ENCODE measurements at places on chromosomes 11 and 22.

GRCh38 chr11:36007127-36007655, 63.3 kb downstream of the LDLRAD3 start:
- no peak for DNase-seq

DNA sequence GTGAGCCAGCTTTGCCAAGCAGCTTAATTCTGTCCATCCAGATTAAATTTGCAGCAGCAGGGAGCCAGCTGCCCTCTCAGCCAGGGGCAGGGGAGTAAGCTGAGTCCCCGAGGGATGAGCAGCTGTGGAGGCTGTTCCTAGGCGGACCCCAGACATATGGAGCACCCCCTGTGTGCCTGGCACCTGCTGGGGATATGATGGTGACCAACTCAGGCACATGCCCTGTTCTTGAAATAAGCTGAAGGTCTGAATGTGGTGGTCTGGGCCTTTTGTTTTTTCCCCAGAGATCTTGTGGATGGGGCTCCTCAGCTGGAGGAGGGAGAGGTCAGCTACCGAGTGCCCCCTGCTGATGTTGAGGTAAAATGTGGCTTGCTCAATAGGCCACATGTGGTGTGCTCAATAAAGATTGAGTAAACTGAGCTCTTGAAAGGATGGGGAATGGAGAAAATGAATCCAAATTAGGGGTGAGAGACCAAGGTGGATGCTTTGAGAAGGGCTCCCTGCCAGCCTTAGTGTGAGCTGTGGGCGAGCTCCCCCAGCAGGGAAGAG, 103.3 kb upstream of the NNMT start:
- no peak for DNase-seq

DNA sequence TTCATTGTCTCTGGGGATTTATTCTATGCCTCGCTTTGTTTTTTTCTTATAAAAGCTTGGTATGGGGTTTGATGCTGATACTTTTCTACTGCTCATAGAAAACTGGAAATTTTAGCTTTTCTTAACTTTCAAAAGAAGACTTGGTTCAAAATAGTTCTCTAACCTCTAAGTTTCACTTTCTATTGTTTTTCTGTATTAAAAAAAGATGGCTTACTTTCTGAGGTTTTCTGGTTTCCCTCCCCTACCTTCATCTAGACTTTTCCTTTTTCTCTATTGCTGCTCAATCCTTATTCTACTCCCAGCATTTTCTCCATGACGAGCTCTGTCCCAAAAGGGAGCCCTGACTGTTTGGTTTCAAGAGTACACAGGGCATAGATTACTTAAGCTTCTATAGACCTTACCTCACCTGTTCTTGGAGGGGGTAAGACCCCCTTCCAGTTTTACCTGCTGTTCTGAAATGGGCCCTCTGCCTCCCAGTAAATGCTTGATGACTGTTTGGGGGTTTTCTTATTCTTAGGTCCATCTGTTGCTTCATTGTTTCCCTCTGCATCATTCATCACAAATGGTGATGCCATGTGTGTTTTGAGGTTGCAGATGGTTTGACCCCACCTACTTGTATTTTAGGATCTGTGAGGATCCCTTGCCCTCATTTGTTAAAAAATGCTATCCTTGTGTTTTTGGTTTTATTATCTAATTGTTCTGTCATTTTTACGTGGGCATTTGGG, 29.5 kb downstream of the DNHD1 start:
- DNase-seq: no peak

DNA sequence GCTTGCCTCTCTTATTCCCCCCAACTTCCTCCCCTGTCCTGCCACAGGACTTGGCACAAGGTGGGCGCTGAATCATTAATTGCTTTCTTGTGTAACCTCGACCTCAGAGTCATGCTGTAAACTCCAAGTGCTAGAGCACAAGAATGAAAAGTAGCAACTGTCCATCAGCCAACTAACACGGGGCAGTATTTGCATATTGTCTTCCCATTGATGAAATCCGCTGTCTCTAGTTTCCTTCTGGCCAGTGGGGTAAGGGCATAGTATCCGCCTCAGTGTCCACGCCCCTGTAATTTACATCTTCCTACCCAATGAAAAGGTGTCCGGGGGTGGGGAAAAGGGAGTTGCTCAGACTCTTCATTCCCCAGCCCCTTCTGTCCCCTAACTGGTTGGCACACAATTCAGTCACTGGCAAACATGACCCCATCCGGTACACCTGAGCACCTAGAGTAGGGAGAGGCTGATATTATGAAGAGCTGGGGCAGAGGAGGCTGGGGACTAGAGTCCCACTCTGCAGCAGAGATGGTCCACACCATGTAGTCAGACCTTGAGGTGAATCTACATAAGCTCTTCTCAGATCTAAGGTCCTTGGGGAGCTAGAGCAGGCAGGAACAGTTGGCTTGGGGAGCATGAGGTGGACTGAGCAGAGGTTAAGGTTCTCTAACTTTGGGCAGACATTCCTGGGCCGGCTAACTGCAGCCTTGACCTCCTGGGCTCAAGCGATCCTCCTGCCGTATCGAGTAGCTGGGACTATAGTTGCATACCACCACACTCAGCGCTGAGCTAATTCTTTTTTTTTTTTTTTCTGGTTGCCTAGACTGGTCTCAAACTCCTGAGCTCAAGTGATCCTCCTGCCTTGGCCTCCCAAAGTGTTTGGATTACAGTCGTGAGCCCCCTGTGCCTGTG, 6.8 kb upstream of the GGA1 start:
- no peak for DNase-seq

DNA sequence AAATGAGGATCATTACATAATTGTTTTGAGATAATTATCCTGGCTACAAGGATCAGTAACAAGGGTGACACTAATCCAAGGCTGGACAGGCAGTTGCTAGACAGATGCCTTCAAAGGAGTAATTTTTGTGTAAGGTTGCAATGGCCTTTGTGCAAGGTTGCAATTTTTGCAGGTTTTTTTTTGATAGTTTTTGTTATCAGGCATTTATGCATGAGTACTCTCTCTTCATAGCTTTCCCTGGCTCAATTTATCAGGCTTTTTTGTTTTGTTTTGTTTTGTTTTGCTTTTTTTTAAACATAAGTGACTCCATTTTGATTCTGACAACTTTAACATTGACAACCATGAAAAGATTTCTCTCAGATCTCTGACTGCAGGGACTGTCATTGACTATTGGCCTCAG, 110.2 kb downstream of the SWAP70 start:
- no peak for DNase-seq

- no peak for DNase-seq
These were observed 391.5 kb downstream of the CADM1 start for GRCh38 chr11:115112754-115113153.

DNA sequence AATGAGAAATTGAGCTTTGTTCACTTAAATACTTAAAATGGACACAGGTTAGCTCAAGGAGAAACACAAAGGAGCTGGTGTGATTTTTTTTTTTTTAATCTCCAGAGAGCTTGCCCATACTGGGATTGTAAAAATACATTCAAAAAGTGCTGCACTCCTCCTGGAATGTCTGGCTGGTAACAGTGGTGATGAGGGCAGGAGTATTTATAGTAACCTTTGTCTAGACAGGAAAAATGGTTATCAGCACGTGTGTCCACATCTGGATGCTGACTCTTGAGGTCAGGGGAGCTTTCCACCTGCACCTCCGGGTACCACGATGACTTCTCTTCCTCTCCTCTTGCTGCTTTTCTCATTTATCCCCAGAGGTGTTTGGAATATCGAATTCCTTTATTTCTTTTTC, 30.1 kb downstream of the EXT2 start:
- no peak for DNase-seq

- no peak for DNase-seq
These were observed 20.4 kb upstream of the EHF start for GRCh38 chr11:34600339-34601084.

DNA sequence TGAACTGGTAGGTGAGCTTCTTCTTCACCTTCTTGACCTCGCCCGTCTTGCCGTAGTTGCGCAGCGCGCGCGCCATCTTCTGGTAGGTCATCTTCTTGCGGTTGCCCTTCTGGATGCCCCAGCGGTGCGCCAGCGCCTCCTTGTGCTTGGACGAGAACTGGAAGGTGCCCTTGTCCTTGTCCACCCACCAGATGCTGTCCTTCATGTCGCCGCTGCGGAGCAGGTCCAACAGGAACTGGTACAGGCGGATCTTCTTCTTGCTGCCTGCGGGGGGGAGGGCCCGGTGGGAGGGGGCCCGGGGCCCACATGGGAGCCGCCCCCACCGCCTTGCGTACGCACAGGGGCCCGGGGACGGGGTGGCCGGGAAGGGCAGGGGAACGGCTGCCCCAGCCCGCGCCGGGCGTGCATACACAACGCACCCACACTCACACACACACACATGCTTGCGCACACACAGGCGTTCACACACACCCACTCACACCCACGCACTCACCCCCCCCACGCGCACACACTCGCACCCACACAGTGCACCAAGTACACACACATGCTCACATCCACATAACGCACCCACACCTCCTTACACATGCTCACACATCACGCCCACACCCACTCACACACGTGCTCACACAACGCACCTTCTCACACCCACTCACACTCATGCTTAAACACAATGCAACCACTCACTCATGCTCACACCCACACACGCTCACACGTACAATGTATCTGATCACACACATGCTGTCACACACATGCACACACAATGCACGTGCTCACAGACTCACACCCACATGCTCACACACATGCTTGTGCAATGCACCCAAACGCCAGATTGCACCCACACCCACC, 3.0 kb upstream of the MYBPC3 start:
- DNase-seq: peak; percentile 47

GRCh38 chr22:46674367-46674781, 54.2 kb downstream of the GRAMD4 start:
- peak; percentile 78 for DNase-seq

DNA sequence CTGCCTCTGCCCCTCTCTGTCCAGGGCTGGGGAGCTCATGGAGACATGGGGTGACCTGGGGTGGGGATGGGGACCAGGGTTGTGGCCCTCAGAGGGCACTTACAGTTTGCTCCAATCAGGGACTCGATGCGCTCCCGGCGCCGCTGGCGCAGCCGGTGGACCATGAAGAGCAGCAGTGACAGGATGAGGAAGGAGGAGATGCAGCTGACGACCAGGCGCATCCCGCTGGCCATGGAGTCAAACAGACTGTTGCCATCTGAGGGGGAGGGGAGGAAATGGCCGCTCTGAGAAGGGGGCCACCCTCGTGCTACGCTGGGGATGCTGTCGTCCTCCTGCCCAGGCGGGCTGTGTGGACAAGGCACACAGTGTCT, 80.5 kb downstream of the DGCR2 start:
- no peak for DNase-seq

GRCh38 chr22:30513462-30513861, 8.0 kb upstream of the SEC14L4 start:
- DNase-seq: no peak

DNA sequence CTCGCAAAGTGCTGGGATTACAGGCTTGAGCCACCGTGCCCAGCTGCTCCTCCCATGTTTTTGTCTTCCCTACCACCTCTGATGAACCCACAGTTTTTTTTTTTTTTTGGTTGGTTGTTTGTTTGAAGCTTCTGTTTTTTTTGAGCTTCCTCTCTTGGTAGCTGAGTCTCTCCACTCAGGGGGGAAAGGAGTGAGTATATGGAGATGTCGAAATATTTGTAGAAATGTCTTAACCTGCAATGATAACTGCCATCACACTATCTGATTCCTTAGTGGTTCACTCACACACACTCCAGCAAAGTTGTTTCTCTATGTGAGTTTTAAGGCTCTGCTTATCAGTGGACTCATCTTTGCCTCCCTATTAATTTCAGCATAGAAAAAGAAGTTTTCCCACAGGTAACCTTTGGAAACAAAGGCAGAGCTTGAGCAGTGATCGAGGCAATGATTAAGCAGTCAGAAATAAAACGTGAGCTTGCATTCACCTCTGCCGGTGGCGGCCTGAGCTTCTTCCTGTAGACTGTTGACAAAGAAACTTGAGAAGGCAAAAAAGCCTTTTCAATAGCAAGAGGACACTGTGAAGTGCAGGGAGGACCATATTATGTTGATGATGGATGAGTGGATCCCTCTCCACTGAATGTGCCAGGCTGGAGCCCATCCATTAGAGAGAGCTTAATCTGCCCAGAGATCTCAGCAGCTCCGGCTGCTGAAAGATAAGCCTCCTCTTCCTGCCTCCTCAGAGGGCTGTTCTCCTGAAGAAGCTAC, 29.0 kb upstream of the RASSF10 start:
- DNase-seq: no peak

GRCh38 chr11:31797190-31798056, 13.7 kb downstream of the PAX6 start:
- no peak for DNase-seq

DNA sequence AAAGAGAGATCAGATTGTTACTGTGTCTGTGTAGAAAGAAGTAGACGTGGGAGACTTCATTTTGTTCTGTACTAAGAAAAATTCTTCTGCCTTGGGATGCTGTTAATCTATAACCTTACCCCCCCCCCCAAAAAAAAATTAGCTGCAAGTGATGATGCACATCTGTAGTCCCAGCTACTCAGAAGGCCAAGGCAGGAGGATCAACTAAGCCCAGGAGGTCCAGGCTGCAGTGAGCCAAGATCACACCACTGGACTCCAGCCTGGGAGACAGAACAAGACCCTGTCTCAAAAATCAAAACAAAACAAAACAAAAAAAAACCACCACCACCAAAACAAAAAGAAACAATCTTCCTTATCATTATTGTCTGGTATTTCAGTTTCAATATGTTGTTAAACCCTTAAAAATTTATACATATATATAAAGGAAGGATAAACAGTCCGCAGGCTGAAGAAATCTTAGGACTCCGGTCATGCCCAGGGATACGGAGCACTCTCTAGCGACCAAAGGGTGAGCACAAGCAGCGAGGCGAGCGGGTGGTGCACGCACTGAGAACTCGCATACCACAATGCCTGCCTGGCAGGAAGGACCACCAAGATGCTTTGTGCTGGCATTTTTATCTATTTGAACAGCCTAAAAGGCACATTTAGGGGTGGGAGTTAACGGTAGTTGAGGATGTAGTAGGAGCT, 6.4 kb downstream of the POLDIP3 start:
- no peak for DNase-seq

- DNase-seq: no peak
These were observed 362.1 kb upstream of the PDGFD start for GRCh38 chr11:104526006-104526405.

DNA sequence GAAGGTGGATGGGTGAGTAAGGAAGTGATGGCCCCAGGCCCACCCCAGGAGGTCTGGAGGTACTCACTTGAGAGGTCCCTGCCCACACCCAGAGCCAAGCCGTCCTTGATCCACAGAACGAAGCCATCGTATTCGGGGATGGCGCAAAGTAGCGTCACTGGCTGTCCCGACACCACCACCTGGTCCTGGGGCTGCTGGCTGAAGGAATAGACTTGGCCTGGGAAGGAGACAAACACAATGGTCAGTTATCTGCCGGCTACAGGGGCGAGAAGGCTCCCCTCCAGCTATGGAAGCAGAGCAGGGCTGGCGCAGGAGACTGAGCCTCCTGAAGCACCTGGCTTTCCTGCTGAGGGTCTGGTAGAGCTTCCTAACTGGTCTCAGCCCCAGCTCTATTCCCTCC, 171.0 kb downstream of the ST3GAL4 start:
- no peak for DNase-seq

Measured in stimulated activated naive CD8-positive, alpha-beta T cell treated with anti-CD3 and anti-CD28 coated beads, Interleukin-15, amount 100 ng/mL, for 72 hours (primary cell).